ENCODE measurements at places on chromosomes 2 and 18. TPM values are rescaled to one million over a fixed set of nuclear protein-coding genes. Genes with fewer than 3 reads are reported as not detected.

DNA sequence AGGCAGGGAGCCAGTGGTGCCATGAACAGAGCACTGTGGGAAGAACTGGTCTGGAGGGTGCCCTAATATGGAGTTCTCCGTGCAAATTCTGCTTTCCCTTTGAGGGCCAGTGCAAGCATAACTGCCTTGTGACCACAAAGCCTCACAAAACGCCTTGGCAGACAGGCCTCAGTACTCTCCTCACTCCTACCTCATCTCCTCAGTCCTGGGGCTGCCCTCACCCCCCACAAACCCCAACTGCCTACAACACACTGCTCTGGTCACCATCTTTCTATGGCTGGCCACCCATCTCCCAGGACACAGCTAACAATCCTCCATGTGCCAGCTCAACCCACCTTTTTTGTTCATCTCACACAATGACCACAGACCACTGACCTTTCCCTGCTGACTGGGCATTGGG, 8.9 kb downstream of the COX5B start:
- DNase-seq, result no peak

DNA sequence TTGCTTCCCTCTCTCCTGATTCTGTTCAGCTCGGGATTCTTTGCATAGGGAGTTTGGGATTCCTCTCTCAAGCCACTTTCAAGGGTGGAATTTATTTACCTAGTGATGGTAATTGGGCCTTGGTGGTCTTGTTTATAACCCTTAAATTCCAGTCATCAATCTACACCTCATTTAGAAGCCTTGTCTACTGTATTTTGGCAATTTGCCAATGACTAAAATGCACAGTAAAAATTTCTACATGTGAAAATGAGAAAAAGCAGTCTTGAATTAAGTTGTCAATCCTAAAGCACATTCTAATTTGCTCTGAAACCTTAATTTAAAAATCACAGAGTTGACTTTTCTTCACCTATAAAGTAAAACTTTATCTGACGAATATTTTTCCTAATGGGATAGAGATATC, 749.2 kb upstream of the CRIM1 start:
- DNase-seq, result no peak

DNA sequence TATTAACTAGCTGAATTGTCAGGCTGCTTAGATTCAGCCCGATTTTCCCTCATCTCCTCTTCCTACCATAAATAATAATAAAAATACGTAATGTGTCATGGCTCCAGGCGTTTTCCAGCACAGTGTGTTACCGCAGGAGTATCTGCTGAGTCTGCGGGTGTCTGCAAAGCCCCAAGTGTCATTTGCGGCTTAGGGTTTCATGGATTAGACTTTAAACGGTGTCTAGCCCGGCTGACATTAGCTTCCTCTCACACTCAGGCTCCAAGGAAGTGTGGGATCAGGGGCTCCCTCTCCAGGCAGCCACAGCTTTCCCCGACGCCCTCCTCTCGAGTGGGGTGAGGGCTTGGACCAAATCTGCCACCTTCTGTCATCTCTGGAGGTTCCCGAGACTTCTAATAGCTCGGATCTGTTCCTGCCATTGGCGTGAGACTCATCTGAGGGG, 14.1 kb upstream of the HOXD1 start:
- DNase-seq, result no peak

DNA sequence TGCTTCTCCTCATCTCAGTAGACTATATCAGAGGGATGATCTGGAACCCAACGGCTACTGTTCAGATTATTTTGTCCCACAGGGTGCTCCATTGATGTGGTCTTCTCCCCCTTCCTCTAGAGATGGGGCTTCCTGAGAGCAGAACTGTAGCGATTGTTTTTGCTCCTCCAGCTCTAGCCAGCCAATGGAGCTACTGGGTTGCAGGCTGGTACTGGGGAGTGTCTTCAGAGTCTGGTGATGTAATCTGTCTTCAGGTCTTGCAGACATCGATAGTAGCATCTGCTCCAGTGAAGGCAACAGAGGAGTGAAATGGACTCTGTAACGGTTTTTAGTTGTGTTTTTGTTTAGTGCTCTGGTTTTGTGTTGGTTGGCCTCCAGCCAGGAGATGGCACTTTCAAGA, 621.9 kb downstream of the RNF144A start:
- DNase-seq, result no peak

GRCh38 chr2:27074738-27075565, 3.5 kb upstream of the EMILIN1 start:
- DNase-seq, result no peak

GRCh38 chr18:21458310-21458709, 142.2 kb downstream of the ESCO1 start:
- no peak for DNase-seq

GMPPA gene
- 18.5 TPM for polyA plus RNA-seq

GRCh38 chr2:43196768-43197587, 29.4 kb downstream of the ZFP36L2 start:
- DNase-seq, result no peak

GRCh38 chr2:207473049-207473930, 56.5 kb upstream of the CREB1 start:
- peak; percentile 64 for DNase-seq

IL1RL2 gene
- polyA plus RNA-seq, result not detected

HTR2B gene
- polyA plus RNA-seq, result 0.14 TPM

- no peak for DNase-seq
Observed at GRCh38 chr18:79852561-79853302, 55.0 kb downstream of the KCNG2 start.

CD8B2 gene
- polyA plus RNA-seq, result 0.11 TPM

GRCh38 chr18:78242806-78243205, 736.8 kb upstream of the SALL3 start:
- no peak for DNase-seq

- no peak for DNase-seq
Observed at GRCh38 chr2:70047451-70047850, 39.8 kb upstream of the PCBP1 start.

DNA sequence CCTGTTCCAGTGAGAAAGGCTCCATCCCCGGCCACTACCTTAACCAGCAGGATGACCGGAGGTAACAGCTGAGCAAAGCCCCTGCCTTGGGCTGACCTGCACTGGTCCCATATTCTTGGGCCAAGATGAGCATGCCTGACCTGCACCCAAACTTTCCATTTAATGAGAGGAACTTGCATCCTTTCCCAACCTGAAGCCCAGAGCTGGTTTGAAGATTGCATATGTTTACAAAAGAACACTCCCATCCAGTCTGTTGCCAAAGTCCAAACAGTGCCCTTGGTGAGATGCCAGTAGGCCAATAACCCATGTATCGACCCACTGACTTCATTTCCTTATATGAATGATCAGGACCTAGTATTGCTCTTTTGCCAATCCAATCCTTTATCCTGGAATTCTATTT, 5.5 kb upstream of the NPAS2 start:
- no peak for DNase-seq

GRCh38 chr18:681985-682384, 24.5 kb downstream of the TYMS start:
- DNase-seq, result no peak

GRCh38 chr2:140248623-140249022, 1468.4 kb upstream of the NXPH2 start:
- DNase-seq, result peak; percentile 57

CFAP65 gene
- polyA plus RNA-seq, result not detected

TLX2 gene
- polyA plus RNA-seq, result not detected

DNA sequence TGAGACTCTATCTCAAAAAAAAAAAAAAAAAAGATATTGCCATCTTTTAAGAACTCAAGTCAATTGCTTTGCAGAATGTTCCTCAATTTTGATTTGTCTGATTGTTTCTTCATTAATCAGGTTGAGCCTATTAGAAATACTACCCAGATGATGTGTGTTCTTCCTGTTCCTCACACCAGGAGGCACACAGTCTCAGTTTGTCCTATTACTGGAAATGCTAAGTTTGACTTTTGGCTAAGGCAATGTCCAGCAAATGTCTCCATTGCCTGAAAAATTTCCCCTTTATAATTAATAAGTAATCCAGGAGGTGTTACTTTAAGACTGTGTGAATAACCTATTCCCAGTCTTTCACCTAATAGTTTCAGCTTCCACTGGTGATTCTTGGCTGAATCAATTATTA, 28.4 kb downstream of the BOLA3 start:
- DNase-seq, result no peak

SLC23A3 gene
- polyA plus RNA-seq, result 3.4 TPM

- no peak for DNase-seq
Observed at GRCh38 chr2:128607911-128608506, 289.3 kb upstream of the HS6ST1 start.

DNA sequence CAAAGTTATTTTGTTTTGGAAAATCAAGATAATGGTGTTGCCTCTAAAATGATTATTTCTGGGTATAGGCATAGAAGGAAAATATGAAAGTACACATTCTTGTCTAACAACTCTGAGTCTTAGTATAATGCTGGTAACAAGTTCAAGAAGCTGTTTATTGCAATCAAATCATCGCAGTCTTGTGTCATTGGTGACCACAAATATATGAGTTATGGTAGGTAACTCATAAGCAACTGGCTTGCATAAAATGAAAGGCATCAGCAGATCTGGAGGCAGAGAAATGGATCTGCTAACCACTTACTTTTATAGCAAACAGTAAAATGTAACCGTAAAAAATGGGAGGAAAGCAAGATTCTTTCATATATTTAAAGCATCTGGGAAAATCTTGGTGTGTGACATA, 156.2 kb upstream of the TCF4 start:
- no peak for DNase-seq

ZEB2 gene
- polyA plus RNA-seq, result 136 TPM

DNA sequence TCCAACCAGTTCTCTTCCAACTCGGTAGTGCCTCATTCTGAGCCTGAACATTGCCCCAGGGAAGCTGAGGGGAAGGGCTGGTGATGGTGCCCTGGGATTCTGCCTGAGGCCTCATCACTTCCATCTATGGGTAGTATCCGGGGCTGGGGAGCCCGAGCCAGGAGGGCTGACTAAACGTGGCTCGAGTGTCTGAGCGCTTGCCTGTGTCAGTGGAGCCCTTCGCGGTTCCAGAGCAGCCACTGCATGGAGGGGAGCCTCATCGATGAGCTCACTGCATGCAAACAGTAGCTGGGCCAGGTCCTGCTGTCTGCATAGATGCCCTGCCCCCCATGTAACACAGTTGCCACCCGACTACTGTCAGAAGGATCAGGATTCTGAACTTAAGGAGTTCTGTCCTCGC, 129.3 kb downstream of the GLI2 start:
- DNase-seq, result no peak

- no peak for DNase-seq
Observed at GRCh38 chr2:10297959-10298531, 4.7 kb upstream of the HPCAL1 start.

GRCh38 chr2:238926761-238927611, 79.1 kb downstream of the TWIST2 start:
- DNase-seq, result no peak

GRCh38 chr2:240365971-240366471, 69.4 kb upstream of the GPC1 start:
- no peak for DNase-seq

DNA sequence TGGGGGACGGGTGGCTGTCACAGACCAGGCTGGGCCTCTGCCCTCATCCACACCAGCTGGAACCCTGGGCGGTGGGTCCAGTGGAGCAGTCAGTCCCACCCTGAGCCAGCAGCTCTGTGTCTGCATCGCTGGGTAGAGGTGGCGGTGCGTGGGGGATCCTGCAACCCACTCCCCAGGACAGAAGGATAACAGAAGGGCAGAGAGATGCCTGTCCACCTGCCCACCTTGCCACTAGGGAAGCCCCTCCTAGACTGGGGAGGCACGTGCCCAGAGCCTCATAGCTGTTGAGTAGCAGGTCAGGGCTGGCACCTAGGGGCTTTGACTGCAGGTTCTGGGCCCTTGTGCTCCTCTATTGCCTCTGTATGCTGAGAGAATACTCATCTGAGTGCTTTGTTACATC, 2.4 kb downstream of the ATOH8 start:
- no peak for DNase-seq

GPR35 gene
- polyA plus RNA-seq, result 0.90 TPM

CNTNAP5 gene
- 0.09 TPM for polyA plus RNA-seq

DNA sequence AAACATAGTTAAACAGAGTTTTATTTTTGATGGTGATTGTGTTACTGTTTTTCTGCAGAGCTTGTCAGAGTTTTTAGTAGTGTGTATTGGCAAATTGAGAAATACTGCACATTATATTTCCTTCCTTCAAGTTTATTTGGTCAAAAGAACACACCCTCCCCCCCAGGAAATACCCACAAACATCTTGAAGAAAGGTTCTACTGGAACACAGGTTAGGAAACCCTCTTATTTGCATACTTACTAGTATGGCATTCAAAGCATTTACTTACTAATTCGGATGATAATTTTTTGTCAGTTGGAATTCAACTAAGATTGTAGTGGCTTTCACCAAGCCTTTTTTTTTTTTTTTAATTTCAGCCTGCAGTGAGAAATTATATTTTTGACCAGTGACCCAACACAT, 9.1 kb downstream of the CAB39 start:
- DNase-seq, result no peak

GRCh38 chr2:101467306-101467705, 7.6 kb downstream of the RFX8 start:
- DNase-seq, result no peak

DNA sequence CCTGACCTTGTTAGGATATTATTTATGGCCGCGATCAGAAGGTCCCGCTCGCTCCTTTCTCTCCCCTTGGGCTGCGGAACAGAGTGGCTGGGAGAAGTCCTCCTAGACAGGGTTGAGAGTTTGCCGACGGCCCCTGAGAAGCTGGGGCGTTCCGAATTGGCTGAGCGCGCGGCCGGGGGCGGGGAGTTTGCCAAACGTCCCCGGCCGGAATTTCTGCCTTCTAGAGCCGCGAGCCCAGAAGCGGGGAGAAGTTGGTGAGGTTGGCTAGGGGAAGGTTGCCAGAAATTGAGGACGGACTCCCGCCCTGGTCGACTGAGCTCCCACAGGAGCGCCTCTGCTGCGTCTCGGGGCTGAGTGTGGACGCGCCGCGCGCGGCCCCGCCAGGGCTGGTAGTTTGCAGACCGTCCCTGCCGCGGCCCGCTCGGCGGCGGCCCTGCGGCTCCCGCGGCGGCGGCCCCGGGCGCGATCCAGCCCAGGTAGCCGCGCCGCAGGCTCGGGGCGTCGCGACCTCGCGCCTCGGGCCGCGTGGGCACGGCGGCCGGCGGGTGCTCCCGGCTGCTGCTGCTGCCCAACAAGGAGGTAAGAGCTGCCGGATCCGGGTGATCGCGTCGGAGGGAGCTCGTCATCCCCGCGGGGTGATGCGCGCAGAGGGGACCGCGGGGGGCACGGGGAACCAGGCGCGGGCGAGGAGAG, 134.0 kb upstream of the MGAT5 start:
- peak; percentile 93 for DNase-seq

DNA sequence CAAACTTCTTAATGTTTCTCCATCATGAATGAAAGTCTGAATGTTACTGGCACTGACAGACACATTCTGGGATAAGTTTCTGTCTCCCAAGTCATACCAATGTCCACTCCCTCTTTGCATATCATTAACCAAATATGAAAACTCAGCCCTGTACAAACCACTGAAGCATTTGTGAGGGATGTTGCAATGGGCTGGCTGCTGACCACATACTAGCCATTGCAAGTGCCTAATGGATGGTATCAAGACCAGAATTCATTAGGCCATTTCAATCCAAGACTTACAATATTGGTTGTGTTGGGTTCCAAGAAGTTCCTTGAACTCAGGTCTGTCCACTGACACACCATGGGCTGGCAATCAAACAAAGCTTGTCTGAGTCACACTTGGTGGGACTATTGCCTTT, 73.8 kb downstream of the CBLN2 start:
- no peak for DNase-seq

FBXO15 gene
- polyA plus RNA-seq, result not detected

GRCh38 chr18:39913672-39914366, 2041.2 kb upstream of the PIK3C3 start:
- no peak for DNase-seq

Measured in muscle of arm (tissue), 14 donors.